ENCODE measurements at places on chromosomes 12 and 14.

DNA sequence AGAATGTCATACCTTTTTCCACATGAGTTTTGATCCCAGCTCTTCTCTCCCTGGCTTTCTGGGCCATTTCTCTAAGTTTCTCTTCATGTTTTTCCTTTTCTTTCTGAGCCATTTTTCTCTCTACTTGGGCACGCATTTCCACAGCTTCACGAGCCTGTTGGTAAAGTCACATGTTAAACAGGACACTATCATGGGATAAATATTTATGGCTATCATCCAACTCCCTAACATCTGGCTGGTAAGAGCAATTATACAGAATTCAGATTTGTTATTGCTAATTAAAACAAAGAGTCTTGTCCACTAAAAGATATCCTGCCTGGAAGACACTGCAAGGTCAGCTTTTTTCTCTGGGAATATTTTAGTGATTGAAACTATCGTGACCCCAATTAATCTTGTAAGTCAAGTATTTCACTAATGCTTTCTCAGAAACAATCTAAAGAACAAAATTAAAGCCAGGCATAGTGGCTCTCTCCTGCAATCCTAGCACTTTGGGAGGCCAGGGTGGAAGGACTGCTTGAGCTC, 23.1 kb downstream of the SLIRP start:
- DNase-seq, result no peak

DNA sequence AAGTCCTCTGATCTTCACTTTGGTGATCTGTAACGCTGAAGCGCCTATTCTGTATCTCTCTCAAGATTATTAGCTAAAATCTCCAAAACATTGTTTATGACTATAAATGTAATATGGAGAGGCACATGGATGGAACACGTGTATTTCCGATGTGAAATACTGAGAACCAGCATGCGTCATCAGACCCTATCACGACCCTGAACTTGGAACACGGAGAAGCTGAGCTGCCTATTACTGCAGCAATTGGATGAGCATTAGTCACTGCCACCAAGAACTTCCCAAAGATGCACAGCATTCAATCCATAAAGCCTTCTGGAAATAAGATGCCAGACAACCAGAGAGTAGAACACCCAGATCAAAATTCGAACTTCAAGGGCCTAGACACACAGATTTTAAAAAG, 61.9 kb downstream of the PRKAB1 start:
- no peak for DNase-seq

DNA sequence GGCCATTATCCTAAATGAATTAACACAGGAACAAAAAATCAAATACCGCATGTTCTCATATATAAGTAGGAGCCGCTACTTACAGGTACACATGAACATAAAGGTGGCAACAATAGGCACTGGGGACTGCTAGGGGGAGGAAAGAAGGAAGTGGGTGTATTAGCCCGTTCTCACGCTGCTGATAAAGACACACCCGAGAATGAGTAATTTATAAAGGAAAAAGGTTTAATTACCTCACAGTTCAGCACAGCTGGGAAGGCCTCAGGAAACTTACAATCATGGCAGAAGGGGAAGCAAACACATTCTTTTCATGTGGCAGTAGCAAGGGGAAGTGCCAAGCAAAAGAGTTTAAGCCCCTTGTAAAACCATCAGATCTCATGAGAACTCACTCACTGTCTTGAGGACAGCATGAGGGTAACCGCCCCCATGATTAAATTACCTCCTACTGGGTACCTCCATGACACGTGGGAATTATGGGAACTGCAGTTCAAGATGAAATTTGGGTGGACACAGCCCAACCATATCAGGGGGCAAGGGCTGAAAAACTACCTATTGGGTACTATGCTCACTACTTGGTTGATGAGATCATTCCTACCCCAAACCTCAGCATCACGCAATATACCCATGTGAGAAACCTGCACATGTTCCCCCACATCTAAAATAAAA, 16.4 kb upstream of the MIA2 start:
- DNase-seq, result no peak

DNA sequence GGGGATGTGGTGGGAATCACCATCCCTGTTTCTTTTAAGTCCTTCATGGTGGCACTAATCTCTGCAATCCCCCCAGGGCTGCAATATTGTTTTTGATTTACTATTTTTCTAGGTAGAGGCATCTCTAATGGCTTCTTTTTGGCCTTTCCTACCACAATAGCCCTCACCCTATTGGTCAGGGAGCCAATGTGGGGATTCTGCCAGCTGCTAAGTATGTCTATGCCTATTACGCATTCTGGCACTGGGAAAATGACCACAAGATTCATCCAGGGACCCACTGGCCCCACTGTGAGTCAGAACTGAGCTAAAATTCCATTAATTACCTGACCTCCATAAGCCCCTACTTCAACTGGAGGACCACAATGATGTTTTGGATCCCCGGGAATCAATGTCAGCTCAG, 15.9 kb upstream of the GLIPR1L2 start:
- DNase-seq, result no peak

DNA sequence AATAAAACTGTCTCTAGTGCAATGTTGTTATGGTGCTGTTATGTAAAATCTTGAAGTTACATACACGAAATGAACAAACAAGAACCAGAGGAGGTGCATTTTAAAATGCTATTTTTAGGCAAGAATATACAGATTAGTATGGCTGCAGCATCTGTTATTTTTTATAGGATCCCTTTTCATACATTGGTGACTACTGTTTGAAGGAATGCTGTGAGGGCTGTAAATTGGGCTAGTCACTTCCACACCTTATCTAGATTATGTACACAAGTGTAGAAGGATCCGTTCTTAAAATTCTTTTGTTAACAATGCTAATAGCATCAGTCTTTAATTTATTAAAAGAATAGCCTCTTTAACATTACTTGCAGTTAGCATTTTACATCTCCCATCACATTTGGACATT, 284.3 kb upstream of the MDGA2 start:
- DNase-seq, result no peak

DNA sequence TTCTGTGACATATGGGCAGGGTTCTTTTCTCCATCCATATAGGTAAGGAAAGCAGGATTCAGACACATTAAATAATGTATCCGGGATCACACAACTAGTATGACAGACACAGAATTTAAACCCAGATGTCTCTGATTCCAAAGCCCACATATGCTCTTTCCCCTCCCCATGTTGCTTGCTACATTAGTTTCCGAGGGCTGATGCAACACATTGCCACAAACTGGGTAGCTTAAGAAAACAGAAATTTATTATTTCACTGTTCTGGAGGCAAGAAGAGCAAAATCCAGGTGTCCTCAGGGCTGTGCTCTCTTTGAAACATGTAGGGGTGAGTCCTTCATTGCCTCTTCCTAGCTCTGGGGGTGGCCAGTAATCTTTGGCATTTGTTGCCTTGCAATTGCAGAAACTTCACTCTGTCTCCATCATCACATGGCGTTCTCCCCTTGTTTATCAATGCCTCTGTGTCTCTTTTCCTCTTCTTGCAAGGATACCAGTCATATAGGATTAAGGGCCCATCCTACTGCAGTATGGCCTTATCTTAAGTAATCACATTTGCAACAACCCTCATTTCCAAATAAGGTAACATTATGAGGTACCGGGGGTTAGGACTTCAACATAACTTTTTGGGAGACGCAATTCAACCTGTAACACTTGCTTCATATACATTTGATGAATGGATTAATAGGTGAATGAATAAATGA, 83.0 kb upstream of the CCND2 start:
- DNase-seq, result no peak

- no peak for DNase-seq
Observed at GRCh38 chr12:112528521-112528920, 109.8 kb downstream of the PTPN11 start.

DNA sequence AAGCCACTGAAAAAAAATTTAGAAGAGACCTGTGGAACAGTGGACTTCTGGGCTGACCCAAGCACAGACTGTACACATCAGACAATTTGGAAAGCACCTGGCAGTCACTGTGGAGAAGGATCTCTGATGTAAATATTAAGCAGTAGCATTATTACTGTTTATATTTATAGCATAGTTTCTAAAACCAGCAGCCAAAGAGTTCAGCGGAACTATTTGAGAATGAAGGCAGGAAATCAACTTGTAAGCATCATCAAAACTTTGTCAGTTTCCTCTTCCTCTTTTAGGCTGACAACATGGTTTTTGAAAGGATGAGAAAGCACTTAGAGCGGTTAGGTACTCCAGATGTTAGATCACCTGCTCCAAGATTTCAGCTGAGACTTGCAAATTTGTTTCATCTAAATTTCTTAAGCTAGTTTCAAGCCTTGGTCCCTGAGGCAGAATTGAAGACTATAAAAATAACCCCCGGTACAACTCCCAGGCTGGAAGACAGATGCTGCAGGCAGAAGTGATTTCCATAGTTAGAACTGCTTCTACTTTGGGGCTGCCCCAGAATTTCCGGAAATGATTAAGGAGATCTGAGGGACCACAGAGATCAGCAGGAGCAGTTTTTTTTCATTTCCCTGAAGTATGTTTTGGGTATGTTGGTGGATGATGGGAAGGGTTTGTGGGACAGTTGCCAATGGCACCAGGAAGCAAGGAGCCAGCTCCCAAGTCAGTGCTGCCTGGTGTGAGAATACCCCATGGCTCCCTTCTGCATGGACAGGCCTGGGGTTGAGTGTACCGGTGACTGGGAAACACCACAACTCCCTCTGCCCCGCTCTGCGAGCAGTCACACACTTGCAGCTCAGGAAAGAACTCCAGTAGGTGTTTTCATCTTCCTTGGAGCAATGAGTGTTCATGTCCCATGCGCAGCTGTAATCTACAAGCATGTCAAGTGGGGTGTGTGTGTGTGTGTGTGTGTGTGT, 354.5 kb downstream of the NUAK1 start:
- DNase-seq, result no peak
